ENCODE measurements at places on chromosomes 11 and 22.

DNA sequence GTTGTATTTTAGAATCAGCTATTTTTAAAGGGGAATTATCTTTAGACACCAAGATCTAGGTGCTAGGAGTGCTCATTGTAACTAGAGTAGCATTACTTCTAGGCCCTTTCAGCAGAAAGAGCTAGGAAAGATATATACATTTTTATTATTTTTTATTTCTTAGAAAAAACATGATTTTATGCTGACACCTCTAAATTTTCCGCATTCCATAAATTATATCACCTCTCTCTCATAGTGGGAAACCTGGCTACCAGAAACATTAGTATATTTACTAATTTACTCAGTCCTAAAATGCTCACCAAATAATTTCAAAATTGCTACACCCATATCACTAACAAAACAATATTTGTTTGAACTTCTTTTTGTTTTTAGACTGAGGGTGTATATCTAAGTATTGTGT, 32.1 kb upstream of the SLC36A4 start:
- no peak for DNase-seq

DNA sequence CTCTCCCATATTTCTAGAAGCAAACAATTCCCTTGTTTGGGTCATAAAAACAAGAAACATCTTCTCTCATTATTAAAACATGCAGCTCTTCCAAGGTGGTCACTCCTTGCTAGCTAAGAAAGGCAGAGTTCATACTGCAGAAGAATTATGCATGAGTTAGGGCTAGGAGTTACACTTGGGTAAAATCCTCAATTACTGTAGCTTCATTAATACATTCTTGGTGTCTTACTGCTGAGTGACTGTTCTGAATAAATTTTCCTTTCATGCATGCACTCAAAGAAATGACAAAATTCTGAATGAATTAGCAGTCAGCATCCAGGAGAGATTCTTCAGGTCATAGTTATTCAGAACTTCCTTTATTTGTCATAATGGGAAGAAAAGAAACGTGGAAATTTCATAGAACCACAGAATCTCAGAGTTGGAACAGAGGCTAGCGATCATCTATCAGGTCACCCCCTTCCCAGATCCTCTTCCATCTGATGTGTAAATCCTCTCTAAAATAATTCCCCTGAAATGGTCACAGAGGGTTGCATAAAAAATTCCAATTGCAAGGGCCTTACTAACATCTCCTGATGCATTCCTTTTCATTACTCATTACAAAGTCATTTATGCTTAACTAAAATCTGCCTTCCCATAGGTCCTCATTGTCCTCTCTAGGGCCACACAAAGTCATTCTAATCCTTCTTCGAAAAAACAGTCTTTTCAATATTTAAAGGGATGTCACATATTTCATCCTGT, 771.5 kb downstream of the DLG2 start:
- no peak for DNase-seq

DNA sequence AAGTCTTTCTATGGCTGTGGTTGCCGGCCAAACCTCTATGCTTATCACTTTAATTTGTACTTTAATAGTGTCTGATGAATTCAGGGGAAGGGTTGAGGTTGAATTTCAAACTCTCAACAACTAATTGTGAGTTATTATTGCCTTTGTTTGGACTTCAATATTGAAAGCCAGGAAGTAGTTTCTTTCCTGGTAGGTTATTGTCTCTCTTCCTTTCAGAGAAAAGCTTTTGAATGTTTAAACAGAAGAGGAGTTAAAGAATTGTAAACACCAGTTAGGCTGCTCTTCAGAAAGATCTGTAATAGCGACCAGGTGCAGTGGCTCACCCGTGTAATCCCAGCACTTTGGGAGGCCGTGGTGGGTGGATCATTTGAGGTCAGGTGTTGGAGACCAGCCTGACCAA, 22.2 kb downstream of the NNMT start:
- DNase-seq, result no peak

DNA sequence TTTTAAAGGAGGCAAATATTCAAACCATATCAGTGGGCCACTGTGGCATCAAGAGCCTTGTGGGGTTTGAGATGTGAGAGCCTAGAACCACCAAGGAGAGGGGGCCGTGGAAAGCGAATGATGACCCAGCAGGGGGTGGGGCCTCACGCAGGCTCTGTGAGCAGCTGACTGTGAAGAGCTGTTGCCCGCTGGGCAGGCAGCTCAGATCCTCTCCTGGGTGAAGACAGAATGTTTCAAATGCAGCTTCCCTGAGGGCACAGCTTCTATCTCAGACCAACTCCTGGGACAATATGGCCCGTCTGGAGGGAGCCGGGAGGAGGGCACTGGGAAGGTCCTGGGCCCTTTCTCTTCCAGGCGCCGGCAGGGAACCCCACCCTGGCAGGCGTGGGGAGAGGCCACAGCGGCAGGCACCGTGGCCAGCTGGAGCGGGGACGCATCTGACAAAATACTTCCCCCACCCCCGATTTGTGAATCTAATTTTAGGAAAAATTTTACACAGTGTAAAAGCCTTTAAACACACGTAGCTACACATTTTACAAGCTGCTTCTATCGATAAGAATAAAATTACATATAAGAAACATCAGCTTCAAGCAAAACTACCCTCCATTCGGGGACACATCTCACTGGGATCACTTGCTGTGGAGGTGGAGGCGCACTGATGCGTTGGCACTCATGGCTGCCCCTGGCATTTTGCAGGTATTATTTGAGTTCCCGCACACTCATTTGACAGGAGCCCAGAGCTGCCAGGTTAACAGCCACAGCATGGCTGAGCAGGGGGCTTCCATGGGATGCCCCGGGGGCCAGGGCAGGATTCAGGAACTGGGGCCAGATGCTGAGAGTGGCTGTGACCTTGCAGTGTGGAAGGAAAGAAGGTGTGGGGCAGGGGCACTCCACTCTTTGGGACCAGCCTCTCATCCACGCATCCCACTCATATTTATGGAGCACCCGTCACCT, 40.3 kb downstream of the PARVG start:
- DNase-seq, result no peak

All from amniotic stem cell (primary cell).